ENCODE measurements at places on chromosomes 7 and 10. TPM values are rescaled to one million over a fixed set of nuclear protein-coding genes. Genes with fewer than 3 reads are reported as not detected.

CCDC172 gene
- polyA plus RNA-seq: not detected

ADO gene
- 9.4 TPM for polyA plus RNA-seq

AP4M1 gene
- 29.3 TPM for polyA plus RNA-seq

SPDYE2B gene
- 0.72 TPM for polyA plus RNA-seq

SRGN gene
- not detected for polyA plus RNA-seq

ZNF32 gene
- 55.7 TPM for polyA plus RNA-seq

FAM221A gene
- 7.1 TPM for polyA plus RNA-seq

CLEC2L gene
- 0.16 TPM for polyA plus RNA-seq

NEUROD6 gene
- not detected for polyA plus RNA-seq

NRP1 gene
- polyA plus RNA-seq: 145 TPM

STRIP2 gene
- 22.0 TPM for polyA plus RNA-seq

DLX6 gene
- 0.07 TPM for polyA plus RNA-seq

PRKG1 gene
- 2.9 TPM for polyA plus RNA-seq

SUGCT gene
- polyA plus RNA-seq: 57.8 TPM

EN2 gene
- polyA plus RNA-seq: not detected

HKDC1 gene
- not detected for polyA plus RNA-seq

RNF148 gene
- not detected for polyA plus RNA-seq

TAS2R60 gene
- not detected for polyA plus RNA-seq

UNCX gene
- 6.7 TPM for polyA plus RNA-seq

ANKRD61 gene
- 1.9 TPM for polyA plus RNA-seq

NANOS1 gene
- polyA plus RNA-seq: 2.5 TPM

COL26A1 gene
- polyA plus RNA-seq: 12.5 TPM

AKR1C3 gene
- 6.8 TPM for polyA plus RNA-seq

NRBF2 gene
- 28.1 TPM for polyA plus RNA-seq

STEAP1B gene
- polyA plus RNA-seq: not detected

PLCE1 gene
- polyA plus RNA-seq: 3.0 TPM

SLC29A4 gene
- 14.6 TPM for polyA plus RNA-seq

FFAR4 gene
- not detected for polyA plus RNA-seq

BMPER gene
- polyA plus RNA-seq: 95.3 TPM

CC2D2B gene
- 0.35 TPM for polyA plus RNA-seq

ELFN1 gene
- polyA plus RNA-seq: 13.4 TPM

TMEM213 gene
- not detected for polyA plus RNA-seq

VWA2 gene
- not detected for polyA plus RNA-seq

MRLN gene
- not detected for polyA plus RNA-seq

FAM25G gene
- polyA plus RNA-seq: not detected

OGA gene
- 56.4 TPM for polyA plus RNA-seq

POM121 gene
- polyA plus RNA-seq: 18.3 TPM

CALML3 gene
- polyA plus RNA-seq: not detected

ZNF316 gene
- polyA plus RNA-seq: 24.9 TPM

CFTR gene
- polyA plus RNA-seq: 8.8 TPM

CPN1 gene
- polyA plus RNA-seq: not detected

SAMD9L gene
- not detected for polyA plus RNA-seq

Measured in cardiac muscle cell (in vitro differentiated cells and primary cell).